Adrenal gland (tissue), 19 donors: ENCODE measurements at places on chromosomes 5 and 9. TPM values are rescaled to one million over a fixed set of nuclear protein-coding genes. Genes with fewer than 3 reads are reported as not detected.

DNA sequence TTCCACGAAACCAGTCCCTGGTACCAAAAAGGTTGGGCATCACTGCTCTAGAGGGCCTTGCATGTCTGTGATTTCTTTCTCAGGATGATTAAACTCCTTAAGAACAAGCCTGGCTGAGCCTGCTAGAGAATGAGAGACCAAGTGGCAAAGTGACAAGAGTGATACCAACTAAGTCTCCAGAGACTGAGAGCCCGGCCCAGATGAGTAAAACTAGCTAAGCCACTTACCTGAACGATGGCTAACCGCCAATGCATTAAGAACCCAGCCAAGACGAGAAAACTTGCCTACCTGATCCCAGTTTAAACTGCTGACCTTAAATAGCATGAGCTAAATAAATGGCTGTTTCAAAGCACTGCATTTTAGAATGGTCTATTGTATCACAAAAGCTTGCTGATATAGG, 5.6 kb upstream of the CCDC152 start:
- DNase-seq = no peak

- no peak for DNase-seq
Measured at GRCh38 chr9:101032426-101032825, 3.9 kb downstream of the PLPPR1 start.

Gene SGCD
- 10.1 TPM for total RNA-seq

DNA sequence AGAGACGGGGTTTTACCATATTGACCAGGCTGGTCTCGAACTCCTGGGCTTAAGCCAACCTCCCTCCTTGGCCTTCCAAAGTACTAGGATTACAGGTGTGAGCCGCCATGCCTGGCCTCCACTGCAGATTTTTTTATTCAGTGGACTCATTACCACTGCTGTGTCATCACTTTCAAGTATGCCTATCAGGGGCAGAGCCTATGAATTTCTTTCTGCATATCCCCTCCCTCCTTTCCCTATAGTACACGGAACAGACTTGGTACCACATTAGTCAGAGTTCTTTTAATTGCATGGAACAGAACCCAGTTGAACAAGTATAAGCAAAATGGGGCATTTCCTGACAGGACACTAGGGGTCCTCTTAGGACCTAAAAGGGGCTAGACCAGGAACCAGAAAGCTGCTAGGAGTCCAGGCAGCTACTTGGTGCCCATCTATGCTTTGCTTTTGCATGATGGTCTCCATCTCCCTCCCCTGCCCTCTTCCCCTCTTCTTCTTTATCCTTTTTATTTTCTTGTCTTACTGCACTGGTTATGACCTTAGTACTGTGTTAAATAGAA, 5.8 kb downstream of the BSPRY start:
- DNase-seq = no peak

Gene APBA1
- total RNA-seq = 1.8 TPM

DNA sequence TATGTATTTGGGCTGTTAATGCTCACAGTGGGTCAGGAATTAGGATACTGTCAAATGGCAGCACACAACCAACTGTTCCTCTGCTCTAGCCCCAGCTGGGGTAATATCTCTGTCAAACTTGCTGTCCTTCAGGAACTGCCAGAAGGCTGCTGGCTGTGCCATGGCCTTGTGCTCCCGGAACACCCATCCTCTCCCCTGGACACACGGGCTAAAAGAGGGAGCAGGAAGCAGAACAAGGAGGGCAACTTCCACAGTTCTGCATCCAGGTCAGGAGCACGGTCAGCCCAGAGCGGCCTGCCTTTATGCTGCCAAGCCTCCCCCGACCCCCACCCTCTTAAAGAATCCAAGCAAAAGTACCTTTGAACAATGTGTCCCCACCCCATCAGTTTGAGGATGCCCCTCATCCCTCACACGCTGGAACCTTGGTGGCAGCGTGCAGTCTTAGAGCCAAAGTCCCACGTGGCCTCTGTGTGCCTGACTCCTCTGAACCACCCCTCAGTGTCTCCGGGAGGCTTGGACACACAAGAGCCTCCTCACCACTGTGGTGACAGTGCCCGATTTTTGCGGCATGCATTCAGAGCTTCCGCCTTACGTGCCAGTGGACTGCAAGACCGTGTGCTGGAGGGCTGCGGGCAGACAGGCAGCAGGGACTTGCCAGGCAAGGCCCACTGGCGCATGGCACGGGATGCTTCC, 60.8 kb downstream of the PSMB7 start:
- no peak for DNase-seq

- no peak for DNase-seq
Measured at GRCh38 chr5:93582167-93582462, 907 bp upstream of the NR2F1 start.

Gene BSPRY
- total RNA-seq = 18.6 TPM

- no peak for DNase-seq
Measured at GRCh38 chr5:72290356-72291133, 29.5 kb downstream of the MRPS27 start.

GRCh38 chr9:84136119-84136868, 155.7 kb downstream of the RMI1 start:
- no peak for DNase-seq

- DNase-seq = no peak
Measured at GRCh38 chr5:40030661-40031060, 605.9 kb upstream of the DAB2 start.

- no peak for DNase-seq
Measured at GRCh38 chr9:121156263-121156731, 45.4 kb downstream of the RAB14 start.

Gene TAF1L
- total RNA-seq = not detected

GRCh38 chr5:130496215-130496614, 592.0 kb downstream of the CHSY3 start:
- DNase-seq = no peak

DNA sequence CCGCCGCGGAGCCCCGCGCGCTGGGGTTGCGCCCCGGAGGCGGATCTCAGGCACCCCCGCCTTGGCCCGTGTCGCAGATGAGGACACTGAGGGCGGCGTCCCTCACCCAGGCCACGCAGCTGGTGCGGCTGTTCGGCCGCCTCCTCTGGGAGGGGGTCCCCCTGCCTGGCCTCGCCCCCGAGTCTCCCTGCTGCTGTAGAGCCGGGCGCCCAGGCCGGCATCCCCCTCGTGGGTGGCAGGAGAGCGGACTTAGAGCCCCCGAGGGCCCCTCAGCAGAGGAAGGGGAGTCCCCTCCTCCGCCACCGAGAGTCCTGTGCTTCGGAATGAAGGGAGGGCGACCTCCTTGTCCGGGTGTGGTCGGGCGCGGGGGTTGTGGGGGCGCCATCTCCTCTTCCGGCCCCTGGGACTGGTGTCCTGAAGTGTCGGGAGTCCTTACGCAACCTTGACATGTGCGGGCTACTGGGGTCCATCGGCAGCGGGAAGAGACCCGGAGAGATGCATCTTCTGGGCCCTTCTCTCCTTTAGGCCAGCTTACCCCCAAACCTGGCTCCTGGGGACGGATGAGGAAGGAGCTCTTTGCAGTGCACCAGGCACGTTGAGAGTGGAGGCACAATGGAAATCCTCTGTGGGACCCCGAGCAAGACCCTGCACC, 11.7 kb upstream of the EXOSC2 start:
- no peak for DNase-seq

DNA sequence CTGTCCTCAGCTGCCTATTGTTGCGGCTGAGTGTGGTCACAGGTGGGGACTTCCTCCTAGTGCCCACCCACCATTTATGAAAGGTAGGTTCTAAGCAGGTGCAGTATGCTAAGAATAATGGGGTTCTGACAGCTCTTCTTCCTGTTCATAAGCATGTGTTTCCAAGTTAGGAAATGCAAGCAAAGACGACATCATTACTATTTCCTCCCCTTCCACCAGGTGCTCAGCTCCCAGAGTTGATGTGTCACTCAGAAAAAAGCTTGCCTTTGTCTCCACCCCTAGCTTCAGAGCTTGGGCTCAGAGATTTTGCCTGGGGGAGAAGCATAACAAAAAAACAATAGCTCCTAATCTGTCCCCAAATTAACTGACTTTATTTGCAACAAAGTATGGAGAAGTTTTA, 1076.7 kb downstream of the NR2F1-AS1 start:
- DNase-seq = no peak

Gene PLPP7
- 19.0 TPM for total RNA-seq

GRCh38 chr9:3675946-3676345, 150.1 kb upstream of the RFX3 start:
- DNase-seq = no peak

- DNase-seq = peak; percentile 27
Measured at GRCh38 chr9:77832639-77833038, 184.5 kb upstream of the GNA14 start.

DNA sequence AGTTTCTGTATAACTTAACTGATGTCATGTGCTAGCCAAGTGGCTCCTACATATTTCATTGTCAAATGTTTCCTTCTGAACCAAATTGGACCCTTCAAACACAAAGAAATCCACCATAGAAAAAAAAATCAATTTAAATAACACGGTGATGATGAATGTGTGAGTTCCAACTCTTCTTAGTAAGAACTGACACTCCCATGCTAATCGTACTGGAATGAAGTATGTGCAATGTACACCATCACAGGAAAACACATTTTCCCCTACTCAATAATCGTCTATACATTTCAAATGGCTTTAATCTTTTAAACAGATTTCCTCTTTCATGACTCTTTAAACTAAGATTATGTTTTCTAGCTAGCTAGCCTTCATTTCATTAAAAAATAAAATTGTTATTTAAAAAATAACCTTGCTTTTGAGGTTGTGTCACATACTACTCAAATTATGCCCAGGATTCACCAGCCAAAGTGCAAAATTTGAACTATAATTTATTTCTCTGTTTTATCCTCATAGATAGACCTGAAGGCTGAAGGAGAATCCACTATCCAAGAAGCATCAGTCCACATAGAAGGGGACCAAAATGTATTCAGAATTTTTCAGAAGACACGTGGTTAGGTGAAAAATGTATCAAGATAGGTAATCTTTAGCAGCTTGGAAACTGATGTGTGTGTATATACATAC, 131.0 kb upstream of the ITGA1 start:
- no peak for DNase-seq

DNA sequence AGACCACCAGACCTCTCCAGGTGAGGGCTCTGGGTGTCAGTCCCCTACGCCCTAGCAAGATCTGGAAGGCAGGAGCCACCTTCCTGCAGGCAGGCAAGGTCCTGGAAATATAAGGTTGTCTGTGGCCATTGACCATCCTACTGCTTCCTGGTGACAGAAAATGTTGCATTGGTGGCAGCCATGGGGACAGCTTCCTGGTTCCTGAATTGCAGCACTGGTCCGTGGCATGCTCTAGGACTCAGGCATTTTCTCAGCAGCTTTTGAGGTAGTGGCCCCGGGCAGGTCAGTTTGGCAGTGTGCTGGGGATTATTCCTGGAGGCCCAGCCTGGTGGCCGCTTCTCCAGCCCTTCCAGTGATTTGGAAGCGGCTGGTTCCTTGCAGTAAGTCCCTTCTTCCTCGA, 36.6 kb upstream of the KCNMB1 start:
- DNase-seq = no peak

GRCh38 chr9:105425816-105426433, 21.9 kb upstream of the FSD1L start:
- no peak for DNase-seq

DNA sequence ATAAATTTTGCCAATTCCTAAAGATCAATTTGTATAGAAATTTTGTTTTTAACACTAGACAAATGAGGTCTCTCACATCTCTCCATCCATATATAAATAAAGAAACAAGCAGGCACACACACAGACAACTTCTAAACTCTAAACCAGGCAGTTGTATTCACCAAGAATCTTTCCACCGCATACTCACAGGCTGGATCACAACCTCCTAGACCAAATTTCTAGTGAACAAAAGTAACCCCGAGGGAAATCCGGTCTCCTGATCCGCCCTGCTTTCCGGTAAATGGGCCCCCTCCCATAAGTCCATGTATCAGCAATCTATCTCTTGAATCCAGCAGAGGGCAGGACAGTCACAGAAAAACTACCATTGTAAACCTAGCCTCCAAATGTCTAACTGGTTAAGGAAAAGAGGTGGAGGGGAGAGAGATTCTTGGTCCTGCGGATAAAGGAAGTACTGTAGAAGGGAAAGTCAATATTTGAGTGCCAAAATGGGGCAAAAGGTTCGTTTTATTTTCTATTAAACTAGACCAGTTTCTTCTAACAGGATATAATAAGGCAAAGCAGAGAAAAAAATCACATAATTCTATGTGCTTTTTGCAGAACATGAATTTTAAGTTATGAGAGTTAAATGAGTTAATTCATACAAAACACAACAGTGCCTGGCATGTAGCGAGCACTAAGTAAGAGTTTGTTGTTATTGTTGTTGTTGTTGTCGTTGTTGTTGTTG, 4.8 kb upstream of the SMU1 start:
- DNase-seq = peak; percentile 68

GRCh38 chr5:7897014-7897600, 28.2 kb downstream of the MTRR start:
- DNase-seq = no peak

Gene RPS23
- 1,251 TPM for total RNA-seq

GRCh38 chr5:124920909-124921666, 174.6 kb upstream of the ZNF608 start:
- DNase-seq = no peak

DNA sequence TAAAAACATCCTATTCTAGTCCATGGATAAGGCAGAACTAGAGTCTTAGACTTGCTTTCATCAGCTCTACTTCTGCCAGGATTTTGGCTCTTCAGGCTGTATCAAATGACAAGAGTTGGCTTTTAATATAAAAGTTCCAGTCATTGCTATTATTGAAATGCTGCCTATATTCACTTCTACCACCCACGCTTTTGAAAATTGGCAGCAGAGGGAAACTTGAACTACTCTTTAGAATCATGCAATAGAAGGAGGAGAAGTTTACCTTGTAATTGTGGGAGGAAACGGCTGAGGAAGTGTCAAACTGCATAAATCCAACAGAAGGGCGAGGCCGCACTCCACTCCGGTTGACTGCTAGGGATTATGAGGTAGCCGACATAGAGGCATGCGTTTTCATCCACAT, 122.6 kb upstream of the BASP1 start:
- no peak for DNase-seq

Gene GNA14
- 2.9 TPM for total RNA-seq

- DNase-seq = no peak
Measured at GRCh38 chr5:158637039-158637438, 462.7 kb downstream of the EBF1 start.

GRCh38 chr5:154437281-154437965, 8.4 kb upstream of the SAP30L start:
- no peak for DNase-seq

Gene CEL
- 6.0 TPM for total RNA-seq

Gene NRARP
- total RNA-seq = 4.1 TPM

GRCh38 chr5:91357012-91357634, 26.0 kb downstream of the ARRDC3 start:
- no peak for DNase-seq

GRCh38 chr5:144504929-144505577, 334.4 kb downstream of the KCTD16 start:
- no peak for DNase-seq

- DNase-seq = peak; percentile 6
Measured at GRCh38 chr5:57696825-57697570, 214.4 kb upstream of the ACTBL2 start.

DNA sequence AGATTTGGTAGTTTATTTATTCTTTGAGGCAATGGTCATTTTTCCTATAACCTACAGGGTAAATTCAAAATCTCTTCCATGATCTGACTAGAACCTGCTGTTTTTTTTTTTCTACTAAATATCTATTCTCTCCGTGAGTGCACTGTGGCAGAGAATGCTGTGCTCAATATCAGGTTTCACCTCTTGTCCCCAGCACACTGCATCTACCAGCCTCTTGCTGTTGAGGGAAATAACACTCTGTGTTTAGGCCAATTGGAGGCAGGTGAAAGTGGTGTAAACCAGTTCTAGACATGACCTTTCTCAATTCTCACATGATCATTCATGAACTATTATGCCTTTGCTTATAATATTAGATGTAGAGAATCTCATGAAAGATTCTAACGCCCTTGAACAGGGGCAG, 2365.9 kb downstream of the MAT2B start:
- no peak for DNase-seq
